ENCODE measurements at places on chromosomes 2 and 18.
A peak's percentile ranks its signal among the peaks of the same experiment; 100 is the strongest.

- peak; percentile 28 for DNase-seq
Measured at GRCh38 chr18:48355276-48356115, 53.7 kb downstream of the ZBTB7C start.

DNA sequence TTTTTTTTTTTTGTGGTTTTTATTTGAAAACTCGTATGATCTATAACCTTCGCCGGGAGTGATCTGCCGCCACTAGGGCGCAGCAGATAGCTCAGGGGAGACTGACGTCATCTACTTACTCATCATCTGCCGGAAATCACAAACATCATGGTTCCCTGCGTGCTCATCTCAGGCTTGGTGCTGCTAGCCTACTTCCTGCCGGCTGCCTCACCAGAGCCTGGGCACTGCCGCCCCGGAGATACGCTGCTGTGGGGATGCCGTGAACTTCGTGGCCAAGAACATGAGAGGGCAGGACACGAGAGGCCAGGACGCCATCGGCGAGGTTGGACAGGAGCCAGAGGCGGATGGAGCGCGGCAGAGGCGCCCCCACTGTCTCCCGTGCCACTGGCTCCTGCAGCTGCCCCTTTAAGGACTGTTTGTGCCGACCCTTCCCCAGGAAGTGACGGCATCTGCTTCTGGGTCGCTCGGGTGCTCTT lies 68.8 kb downstream of the DOK6 start:
- DNase-seq = peak; percentile 69

DNA sequence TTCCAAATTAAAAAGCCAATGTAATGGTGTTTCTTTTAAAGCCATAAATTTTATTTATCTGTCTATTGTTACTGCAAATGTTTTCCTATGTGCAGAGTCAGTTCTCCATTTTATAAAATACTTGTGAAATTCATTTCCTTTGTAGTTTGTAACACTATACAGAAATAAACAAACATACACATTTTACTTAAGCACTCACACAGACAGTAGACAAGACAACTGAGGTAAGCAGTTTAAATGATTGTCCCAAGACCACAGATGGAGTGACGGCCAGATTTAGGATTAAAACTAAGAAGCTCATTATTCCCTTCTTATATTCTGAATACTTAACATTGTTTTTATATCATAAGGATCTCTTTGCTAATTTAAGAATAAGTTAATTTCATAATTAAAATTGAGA lies 100.9 kb downstream of the BAZ2B start:
- DNase-seq = no peak

GRCh38 chr2:207839028-207839427 lies 69.3 kb upstream of the FZD5 start:
- DNase-seq = no peak

- DNase-seq = no peak
Measured at GRCh38 chr2:55159037-55159651, 72.9 kb downstream of the CLHC1 start.

- no peak for DNase-seq
Measured at GRCh38 chr2:153394686-153395085, 83.9 kb downstream of the RPRM start.
